Jurkat, Clone E6-1 (cell line): ENCODE measurements at places on chromosomes 5 and 9.

DNA sequence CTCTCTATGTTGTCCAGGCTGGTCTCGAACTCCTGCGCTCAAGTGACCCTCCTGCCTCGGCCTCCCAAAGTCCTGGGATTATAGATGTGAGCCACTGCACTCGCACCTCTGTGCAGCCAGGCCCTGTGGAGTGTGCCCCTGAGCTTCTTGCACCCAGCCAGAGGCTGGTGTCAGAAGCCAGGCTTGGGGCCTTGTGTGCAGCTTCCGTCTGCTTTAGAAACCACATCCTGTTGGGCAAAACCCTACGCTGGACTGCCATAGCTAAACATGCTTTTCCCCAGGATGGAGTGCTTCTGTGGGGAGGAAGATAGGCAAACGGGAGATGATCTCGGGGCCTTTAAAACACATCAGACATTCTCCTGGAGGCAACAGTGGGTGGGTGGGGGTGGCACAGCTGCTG lies 40.1 kb downstream of the PRRT1B start:
- peak; percentile 82 for DNase-seq

GRCh38 chr5:1288439-1289335 lies 6.2 kb downstream of the TERT start:
- DNase-seq, result no peak

- DNase-seq, result no peak
These were observed 5.4 kb downstream of the IGIP start for GRCh38 chr5:140130949-140131733.

- DNase-seq, result no peak
These were observed 15.6 kb downstream of the OLFM1 start for GRCh38 chr9:135103001-135103446.

- DNase-seq, result no peak
These were observed 37.4 kb downstream of the PTTG1 start for GRCh38 chr5:160458806-160459800.

DNA sequence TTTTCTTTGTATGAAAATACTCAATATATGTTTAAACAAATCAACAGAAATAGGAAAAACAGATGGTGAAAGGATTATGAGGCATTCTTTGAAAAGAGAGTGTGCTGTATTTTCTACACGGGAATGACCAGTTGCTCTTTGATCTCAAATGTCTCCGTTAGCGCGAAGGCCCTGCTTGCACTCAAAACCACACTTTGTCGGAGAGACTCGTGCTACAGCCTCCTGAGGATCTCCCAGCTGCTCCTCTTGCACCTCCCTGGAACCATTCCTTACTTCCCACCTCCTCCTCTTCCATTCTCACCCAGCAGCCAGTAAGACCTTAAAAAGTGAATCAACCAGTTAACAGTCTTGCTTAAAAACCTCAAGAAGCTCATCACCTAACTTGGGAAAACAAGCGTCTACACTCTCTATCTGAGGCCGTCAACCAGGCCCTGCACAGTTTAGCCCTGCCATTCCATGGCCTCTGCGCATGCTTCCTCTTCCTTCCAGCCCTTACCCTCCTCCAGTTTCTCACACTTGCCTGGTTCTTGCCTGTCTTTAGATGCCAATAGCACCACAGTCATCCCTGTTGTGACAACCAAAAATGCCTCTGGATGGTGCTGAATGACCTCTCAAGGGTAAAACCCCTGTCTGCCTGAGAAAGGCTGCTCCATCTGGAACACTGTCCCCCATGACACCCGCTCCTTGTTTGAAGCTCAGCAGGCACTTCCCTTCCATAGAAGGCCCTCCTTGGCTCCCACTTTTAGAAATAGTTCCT lies 594.7 kb upstream of the WWC1 start:
- DNase-seq, result no peak
